ENCODE measurements at places on chromosomes 1 and 21.
A peak's percentile ranks its signal among the peaks of the same experiment; 100 is the strongest.

DNA sequence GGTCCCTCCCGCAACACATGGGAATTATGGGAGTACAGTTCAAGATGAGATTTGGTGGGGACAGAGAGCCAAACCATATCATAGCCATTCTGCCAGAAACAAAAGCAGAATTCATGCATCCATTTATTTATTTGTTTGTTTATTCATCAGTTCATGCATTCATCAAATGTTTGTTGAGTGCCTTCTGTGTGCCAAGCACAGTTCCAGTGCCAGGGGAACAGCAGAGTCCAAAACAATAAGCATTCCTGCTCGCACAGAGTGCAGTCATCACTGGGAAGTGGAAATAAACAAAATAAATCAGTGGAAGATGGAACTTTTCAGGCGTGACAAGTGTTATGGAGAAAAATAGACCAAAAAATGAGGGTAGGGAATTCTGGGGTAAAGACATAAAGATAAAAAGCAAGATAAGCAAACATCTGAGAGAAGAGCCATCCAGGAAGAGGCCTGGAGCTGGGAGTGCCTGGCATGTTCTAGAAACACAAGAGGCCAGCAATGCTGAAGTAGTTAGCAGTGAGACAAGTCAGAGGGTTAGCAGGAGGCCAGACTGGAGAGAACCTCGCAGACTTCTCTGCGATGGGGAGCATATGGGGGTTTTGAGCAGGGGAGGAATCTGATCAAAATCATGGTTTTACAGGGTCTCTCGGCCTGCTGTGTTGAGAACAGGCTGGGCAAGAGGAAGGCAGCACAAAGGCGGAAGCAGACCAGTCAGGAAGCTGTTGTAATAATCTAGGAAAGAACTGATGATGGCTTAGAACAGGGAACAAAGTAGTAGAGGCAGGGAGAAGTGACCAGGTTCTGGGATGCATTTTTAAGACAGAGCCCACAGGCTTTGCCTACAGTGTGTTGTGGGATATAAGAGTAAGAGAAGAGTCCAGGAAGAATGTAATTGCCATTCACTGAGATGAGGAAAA lies 113.2 kb downstream of the GLUL start:
- DNase-seq, result no peak

- no peak for DNase-seq
These were observed 14.6 kb upstream of the TMEM61 start for GRCh38 chr1:54965624-54966340.

DNA sequence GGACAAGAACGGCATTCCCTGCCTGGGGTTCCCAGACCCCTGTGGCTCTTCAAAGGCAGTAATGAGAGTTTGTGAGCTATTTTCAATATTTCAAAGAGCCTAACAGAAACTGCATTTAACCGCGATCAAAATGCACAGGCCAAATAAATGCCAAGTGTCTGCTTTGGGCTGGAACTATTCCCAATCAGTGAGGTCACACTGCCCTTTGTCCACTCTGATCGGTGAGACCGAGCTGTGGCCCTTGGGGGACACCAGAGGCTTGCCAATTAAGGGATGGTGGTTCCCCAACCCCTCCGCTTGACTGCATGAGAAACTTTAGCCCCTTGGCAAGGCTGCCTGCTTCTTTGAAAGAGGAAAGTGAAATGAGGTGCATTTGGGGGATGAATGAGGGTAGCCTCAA lies 20.3 kb downstream of the CSMD2 start:
- no peak for DNase-seq

DNA sequence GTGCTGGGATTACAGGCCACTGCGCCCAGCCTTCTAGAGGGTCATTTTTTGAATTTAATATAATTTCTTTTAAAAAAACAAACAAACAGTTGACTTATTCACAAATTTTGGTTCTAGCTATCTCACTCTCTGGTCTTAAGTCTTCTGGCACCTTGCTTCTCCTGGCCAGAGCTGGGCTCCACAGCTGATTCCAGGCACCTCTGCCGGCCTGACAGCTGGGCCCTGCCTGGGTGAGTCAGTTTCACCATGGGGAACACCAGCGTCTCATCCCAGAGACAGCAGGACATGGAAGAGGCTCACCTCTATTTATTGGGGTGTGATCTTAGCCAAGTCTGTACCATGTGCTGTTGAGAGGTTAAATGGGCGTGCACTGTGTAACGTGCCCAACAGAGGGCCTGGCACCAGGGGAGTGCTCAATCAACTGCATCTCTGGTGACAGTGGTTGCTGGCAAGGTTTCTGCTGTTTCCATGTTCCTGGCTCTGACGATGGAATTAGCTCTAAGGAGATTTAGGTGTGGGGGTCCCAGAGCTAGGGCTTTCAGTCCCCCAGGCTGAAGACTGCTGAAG lies 956 bp downstream of the CPLANE2 start:
- peak; percentile 57 for DNase-seq

GRCh38 chr1:75836528-75837100 lies 39.9 kb downstream of the MSH4 start:
- no peak for DNase-seq

GRCh38 chr1:51669272-51669671 lies 52.4 kb downstream of the OSBPL9 start:
- no peak for DNase-seq

DNA sequence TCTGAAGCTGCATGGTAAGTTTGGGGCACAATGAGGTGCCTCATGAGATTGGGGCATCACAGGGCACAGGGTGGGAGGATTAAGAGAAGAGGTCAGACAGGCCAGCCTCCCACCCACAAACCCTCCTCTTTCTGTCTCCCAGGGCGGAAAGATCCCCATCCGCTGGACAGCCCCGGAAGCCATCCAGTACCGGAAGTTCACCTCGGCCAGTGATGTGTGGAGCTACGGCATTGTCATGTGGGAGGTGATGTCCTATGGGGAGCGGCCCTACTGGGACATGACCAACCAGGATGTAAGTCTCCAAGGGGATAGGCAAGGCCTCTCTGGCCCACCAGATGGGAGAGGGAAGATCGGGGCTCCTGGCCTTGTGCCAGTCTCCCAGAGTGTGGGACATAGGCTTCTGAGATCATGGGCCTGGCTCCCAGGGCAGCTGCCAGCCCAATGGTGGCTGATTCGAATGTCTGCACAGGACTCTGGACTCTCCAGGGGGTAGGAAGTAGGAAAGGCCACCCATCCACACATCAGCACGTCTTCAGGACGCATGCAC lies 63.7 kb downstream of the LACTBL1 start:
- DNase-seq, result no peak

DNA sequence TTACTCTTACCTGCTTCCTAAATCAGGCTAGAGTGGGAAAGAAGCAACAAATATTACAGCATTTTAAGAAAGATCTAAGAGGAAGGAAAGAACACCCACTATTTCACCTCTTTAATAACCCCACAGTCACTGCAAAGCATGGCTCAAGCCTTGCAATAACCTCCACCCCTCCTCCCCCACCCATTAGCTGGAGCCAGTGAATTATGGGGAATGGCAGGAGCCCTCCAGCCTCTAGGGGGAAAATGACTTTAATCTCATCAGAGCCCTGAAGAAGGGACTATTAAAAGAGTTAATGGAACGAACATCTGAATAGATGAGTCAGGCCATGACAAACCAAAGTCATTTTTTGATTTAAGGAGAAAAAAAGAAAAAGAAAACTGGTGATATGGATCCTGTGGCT lies 630.7 kb upstream of the PLXNA2 start:
- no peak for DNase-seq

DNA sequence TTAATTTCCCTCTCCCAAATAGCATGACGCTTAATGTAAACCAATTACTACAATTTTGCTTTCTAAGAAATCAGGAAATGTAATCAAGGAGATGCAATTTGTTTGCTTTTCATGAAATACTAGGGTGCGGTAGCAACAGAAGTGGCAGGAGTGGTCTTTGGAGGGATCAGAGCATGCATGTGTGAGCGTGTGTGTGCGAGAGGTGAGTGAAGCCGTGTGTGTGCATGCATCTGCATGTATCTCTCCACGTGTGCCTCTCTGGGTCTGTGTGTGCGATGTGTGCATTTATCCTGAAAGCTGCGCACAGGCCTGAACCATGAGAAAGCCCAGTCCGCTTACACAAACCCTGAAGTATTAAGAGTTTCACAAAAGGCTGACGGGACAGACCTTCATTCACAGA lies 249.8 kb upstream of the C1orf174 start:
- DNase-seq, result no peak

- no peak for DNase-seq
These were observed 56.9 kb downstream of the CLSTN1 start for GRCh38 chr1:9766759-9767442.
